SK-N-MC (cell line): ENCODE measurements at places on chromosomes 4 and X.

DNA sequence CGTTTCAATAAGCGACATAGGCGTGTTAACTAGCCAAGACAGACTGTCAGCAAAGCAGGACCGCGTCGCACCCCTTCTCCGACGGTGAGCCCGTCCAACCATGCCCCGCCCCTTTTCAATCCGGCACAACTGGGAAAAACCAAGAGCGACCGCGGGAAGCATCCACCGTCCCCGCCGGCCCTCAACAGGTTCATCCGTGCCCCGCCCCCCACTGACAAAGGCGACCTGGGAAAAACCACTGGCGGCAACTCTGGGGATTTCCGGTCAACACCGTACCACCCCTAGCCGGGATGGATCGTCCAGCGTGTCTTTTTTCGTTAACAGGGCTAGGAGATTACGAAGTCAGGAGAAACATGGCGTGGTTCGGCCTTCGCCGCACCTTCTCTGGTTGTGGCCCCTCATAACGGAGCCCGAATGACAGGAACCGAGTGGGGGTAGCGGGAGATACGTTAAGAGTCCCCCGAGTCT, 377 bp downstream of the TIMM17B start:
- DNase-seq, result no peak

- no peak for DNase-seq
Observed at GRCh38 chr4:86181585-86181984, 178.3 kb downstream of the MAPK10 start.

DNA sequence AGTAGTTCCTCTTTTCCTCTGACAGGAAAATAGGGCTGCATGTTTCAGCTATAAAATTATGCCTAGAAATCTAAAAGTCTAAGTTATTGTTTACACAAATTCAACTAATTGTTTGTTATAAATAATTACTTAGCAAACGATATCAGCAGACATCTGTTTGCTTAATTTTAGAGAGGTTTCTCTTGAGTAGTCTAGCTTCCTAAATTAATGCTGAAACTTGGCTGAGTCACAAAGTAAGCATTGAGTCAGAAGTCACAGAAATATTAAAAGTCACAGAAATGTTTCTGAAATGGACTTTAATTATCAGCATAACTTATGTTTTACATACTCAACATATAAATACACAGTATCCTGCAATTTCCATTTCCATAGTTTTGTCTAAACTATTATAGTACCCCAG, 1044.0 kb downstream of the CCSER1 start:
- no peak for DNase-seq

GRCh38 chr4:155442267-155443105, 65.7 kb upstream of the MAP9 start:
- peak; percentile 40 for DNase-seq

DNA sequence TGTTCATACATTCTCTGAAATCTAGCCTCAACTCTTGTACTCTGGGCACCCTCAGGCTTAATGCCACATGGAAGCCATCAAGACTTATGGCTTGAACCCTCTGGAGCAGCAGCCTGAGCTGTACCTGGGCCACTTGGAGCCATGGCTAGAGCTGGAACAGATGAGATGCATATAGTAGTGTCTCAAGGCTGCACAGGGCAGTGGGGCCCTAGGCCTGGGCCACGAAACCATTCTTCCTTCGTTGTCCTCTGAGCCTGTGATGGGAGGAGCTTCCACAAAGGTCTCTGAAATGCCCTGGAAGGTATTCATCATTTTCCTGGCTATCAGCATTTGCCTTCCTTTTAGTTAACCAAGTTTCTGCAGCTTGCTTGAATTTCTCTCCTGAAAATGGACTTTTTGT, 1427.2 kb upstream of the PCDH10 start:
- no peak for DNase-seq
